Large intestine (tissue), 12 donors: ENCODE measurements at places on chromosomes 3 and 15. TPM values are rescaled to one million over a fixed set of nuclear protein-coding genes. Genes with fewer than 3 reads are reported as not detected.

Gene VIPR1
- 75.3 TPM for polyA plus RNA-seq

Gene DPH6
- 16.6 TPM for polyA plus RNA-seq

Gene SLC28A1
- polyA plus RNA-seq, result 33.1 TPM

Gene SCN11A
- 1.1 TPM for polyA plus RNA-seq

Gene C3orf49
- 0.33 TPM for polyA plus RNA-seq

Gene GCNT3
- polyA plus RNA-seq, result 16.3 TPM

Gene RTP1
- polyA plus RNA-seq, result 0.12 TPM

Gene PP2D1
- polyA plus RNA-seq, result 0.39 TPM

- no peak for DNase-seq
Observed at GRCh38 chr15:47961401-47962090, 159.2 kb upstream of the SLC24A5 start.

- no peak for DNase-seq
Observed at GRCh38 chr3:140724856-140725812, 47.3 kb downstream of the TRIM42 start.

- DNase-seq, result no peak
Observed at GRCh38 chr3:144429719-144430121, 458.1 kb downstream of the DIPK2A start.

- DNase-seq, result no peak
Observed at GRCh38 chr3:48830715-48831114, 17.0 kb downstream of the PRKAR2A start.

DNA sequence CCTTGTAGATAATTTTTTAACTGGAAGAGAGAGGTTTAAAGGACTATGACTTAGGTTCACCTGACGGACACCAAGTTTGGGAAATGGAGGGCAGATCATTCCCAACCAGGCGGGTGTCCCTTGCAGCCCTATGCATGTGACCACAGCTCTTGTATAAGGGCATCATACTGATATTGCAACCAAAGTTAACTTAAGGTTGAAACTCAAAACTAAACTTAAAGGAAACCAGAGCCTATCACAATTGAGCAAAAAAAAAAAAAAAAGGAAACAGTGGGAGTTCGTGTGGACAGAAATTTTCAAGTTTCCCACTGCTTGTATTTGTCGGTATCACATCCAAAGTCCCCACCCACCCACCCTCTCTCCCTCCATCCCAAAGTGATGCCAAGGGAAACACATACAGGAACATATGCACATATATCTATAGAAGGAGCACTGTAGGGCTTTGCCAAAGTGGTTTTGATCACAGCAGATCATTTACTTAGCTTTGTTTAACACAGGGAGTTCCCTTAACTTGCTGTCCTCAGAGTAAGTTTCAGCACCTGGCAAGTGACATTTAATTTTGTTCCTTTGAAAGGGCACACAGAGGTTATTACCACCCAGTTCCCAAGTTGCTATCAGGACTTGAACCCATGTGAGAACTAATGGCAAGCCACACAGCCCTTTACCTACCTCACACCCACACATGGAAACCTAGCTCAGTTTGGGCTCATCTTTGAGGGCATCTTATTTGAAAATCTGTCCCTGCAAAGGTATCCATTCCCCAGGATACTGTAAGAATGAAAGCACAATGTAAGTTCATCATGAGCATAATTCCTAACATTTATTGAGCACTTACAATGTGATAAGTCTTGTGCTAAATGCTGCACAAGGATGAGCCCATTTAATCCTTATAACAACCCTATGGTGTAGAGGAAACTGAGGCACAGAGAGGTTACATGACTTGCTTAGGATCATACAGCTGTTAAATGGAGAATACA, 204.5 kb upstream of the CMC1 start:
- DNase-seq, result no peak

DNA sequence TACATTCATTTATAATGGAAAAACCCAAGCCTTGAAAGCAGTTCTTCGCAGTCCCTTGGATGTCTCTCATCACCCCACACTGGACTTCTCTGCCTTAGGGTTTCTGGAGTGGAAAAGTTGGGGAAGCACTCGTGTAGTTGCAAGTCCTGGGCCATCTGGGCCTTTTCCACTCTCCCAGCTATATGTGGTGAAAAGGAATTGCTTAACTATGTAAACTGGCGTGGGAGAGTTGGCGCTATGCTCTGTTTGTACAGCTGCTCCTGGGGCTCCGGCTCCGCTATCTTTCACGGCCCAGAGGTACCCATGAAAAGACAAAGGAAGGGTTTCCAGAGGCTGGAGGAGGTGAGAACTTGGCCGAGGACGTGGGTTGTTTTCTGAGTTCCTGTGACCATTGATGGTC, 81.1 kb upstream of the MYZAP start:
- DNase-seq, result no peak

GRCh38 chr3:184360929-184361531, 375 bp downstream of the CLCN2 start:
- DNase-seq, result peak; percentile 51

DNA sequence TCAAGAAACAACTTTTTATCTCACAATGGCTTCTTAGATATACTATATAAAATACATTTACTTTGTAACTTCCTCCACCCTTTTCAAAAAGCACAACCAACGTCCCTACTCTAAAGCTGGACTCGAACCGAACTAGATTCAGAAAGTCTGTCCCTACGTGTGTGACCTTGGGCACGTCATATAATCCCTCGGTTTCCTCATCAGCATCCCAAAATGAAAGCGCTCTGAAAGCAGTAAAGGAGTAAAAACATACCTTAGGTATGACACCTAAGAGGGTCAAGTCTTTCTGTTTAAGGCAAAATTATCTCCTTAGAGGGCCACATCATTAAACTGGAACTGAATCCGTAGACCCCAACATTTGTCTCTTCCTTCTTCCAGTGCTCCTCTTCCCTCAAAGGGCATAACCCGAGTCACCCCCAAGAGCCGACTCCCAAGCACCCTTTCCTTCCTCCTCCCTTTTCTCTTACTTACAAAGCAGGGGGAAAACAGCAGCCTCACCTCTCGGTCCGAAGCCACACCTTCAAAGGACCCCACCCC, 663 bp downstream of the PDCD10 start:
- DNase-seq, result no peak

- no peak for DNase-seq
Observed at GRCh38 chr15:25993506-25993905, 130.4 kb upstream of the ATP10A start.

DNA sequence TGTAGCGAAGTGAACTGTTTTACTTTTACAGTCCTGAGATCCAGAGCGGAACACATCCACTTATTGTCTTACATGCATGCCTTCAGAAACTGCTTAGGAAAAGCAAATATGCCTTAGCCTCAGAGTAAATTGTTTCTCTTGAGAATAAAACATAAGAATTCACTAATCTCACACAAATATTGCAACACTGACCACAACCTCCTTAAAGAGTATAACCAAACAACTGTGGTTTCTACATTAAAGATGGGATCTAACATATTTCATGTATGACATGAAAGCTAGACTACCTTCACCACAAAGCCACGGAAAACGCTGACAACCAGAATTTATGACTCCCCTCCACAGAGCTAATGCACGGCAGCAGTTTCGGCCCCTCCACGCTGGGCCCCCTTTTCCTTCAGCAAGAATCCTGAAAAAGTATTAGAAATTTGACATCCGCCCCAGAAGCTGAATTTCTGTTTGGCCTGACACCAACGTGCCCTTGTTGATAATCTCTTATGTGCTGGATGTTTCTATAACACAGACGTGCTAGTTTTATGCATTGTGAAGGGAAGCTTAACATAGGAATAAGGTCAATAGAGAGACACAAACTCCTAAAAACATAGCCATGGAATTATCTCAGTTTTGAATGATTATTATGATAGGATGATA, 84.6 kb downstream of the GREM1 start:
- DNase-seq, result no peak

DNA sequence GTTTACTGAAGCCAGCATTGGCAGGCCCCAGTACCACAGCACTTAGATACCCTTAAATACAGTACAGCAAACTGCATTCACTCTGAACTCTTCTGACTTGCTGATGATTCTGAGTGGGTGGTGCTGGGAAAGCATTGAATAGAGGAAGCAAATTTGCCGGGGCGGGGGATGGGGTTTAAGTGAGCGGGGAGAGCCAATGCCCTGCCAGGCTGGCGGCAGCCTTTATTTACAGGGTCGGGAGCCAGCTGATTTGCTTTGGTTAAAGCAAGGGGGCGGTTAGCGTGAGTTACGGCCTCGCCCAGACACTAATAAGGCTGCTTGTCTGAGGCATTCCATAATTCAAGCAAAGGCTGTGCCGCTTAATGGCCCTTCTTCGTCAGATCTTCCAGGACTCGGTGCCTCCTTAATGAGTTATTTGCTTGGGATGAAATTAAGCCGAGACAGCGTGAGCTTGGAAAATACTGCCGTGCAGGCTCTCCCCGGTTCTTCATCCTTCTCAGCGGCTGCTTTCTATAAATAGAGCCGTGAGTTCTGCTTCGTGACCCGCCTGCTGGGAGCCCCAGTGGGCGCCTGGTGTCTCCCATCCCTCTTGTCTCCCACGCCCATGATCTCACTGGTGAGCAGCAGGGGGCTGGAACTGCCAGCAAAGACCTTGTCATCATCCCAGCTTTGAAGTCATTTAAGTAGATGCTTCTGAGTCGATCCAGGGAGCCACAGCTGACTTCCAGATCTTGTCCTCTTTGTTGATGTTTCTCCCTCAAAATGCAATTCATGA, 25.8 kb downstream of the SPSB4 start:
- DNase-seq, result peak; percentile 42

DNA sequence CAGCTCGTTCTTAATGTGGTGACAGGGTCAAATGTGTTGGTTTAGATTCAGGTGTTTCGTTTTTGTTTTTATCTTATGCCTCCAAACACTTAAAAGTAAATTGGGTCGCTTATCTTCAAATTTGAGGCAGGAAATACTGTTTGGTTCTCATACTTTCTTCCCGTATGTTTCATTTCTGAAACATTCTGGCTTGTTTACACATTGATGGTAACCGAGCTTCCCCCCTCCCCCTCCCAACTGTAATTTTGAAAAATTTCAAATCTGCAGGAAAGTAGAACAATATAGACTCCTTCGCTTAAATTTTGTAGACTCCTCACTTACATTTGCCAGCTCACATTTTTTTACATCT, 64.9 kb downstream of the CMTM8 start:
- no peak for DNase-seq

- no peak for DNase-seq
Observed at GRCh38 chr15:31065824-31066223, 35.7 kb downstream of the TRPM1 start.

DNA sequence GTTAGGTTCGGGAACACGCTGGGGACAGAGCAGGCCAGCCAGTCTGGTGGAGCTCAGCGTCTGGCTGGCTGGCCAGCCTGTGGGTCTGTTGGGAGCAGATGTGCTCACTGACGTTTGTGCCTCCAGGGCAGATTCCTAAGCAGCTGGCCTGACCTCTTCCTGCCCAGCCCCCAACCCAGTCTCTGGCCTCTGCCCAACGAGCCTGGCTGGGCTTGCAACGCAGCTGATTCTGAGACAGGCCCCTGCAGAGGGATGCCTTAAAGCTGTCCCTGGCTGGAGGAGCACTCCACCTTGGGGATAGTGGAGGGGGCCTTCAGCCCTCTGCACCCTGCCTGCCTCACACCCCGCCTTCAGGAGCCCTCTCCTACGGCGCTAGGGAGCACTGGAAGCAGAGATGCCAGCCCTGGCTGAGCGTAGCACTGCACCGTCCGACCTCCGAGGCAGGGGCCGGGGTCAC, 46.0 kb downstream of the KLF13 start:
- no peak for DNase-seq

- DNase-seq, result no peak
Observed at GRCh38 chr3:186187401-186188275, 78.7 kb upstream of the ETV5 start.

- peak; percentile 19 for DNase-seq
Observed at GRCh38 chr15:99511531-99511865, 54.3 kb upstream of the MEF2A start.

DNA sequence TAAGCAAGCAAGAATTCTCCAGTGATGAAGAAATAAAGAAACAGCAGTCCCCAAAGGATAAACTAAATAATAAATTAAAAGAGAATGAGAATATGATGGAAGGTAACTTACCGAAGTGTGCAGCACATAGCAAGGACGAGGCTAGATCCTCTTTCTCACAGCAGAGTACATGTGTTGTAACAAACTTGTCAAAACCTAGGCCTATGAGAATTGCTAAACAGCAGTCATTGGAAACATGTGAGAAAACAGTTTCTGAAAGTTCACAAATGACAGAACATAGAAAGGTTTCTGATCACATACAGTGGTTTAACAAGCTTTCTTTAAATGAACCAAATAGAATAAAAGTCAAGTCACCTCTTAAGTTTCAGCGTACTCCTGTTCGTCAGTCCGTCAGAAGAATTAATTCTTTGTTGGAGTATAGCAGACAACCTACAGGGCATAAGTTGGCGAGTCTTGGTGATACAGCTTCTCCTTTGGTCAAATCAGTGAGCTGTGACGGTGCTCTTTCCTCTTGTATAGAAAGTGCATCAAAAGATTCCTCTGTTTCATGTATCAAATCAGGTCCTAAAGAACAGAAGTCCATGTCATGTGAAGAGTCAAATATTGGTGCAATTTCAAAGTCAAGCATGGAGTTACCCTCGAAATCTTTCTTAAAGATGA, 4.5 kb upstream of the SCG5 start:
- no peak for DNase-seq

DNA sequence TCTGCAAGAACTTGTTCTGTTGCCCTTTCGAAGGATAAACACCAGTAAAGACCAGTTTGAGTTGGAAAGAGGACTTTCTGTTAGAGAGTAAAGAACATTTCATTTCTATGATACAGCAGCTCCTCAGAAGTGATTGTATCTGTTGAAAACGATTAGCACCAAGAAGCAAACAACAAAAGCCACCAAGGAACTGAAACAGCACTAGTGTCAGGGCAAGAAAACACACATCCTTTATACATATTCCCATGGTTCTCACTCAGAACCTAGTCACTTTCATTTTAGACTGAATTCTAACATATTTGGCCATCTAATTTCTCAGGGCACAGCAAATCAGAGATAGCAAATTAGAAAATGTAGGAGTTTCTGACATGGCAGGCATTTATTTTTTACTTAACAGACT, 116.1 kb downstream of the ATP1B3 start:
- DNase-seq, result no peak

GRCh38 chr3:141125351-141125750, 74.2 kb downstream of the SPSB4 start:
- DNase-seq, result no peak

- peak; percentile 94 for DNase-seq
Observed at GRCh38 chr3:149969940-149970715, 567 bp downstream of the PFN2 start.

GRCh38 chr3:71011565-71012287, 571.8 kb downstream of the FOXP1 start:
- no peak for DNase-seq

GRCh38 chr3:15635121-15635661, 33.6 kb downstream of the BTD start:
- DNase-seq, result peak; percentile 56

DNA sequence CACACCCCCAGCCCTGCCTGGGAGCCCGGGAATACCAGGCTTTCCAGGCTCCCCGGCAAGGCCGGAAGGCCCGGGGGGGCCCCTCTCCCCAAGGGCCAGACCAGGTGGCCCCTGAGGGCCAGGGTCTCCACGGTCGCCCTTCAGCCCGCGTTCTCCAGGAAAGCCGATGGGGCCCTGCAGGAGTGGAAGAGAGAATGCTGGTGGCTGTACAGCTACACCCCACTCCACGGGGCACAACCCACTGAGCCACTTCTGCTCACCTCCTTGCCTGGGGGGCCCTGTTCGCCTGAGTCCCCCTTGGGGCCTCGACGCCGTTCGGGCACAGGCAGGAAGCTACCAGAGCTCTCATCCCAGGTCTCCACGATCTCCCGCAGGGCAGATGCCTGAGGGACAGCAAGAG, 11.8 kb upstream of the UCN2 start:
- DNase-seq, result no peak
